Cerebellum (tissue), 4 donors: ENCODE measurements at places on chromosomes 13 and 19. TPM values are rescaled to one million over a fixed set of nuclear protein-coding genes. Genes with fewer than 3 reads are reported as not detected.

GRCh38 chr19:48487544-48487943 lies 18.4 kb downstream of the CYTH2 start:
- no peak for DNase-seq

DNA sequence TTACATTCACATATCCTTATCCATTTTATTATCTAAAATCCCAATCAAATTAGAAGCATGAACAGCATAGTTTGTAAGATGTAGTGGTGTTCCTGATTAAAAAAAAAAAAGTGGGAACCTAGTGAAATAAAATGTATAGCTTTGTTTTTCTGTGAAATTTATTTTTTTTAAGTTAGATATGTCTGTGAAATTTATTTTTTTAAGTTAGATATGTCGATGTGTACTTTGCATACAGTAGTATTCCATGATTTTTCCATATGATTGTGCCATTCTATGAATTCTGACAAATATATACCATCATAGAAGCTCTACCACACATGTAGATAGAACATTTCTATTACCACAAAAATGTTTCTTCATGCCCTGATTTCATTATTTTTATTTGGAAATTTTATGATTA lies 6.0 kb upstream of the MAB21L1 start:
- no peak for DNase-seq

GRCh38 chr13:91878491-91878890 lies 480.1 kb downstream of the GPC5 start:
- DNase-seq = no peak

- no peak for DNase-seq
Observed at GRCh38 chr13:81140675-81141074, 799.7 kb upstream of the SPRY2 start.

DNA sequence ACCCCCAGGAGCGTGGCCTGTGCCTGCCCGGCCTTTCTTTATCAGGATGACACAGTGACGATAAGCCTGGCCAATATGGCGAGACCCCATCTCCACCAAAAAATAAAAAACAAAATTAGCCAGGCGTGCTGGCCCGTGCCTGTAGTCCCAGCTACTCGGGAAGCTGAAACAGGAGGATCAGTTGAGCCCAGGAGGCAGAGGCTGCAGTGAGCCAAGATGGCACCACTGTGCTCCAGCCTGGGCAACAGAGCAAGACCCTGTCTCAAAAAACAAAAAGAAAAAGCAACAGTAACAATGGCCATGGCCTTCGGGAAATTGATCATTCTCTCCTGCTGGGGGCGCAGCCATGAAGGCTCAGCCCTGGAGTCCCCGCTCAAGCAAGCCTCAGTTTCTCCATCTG lies 11.1 kb downstream of the PEX11G start:
- DNase-seq = no peak

DNA sequence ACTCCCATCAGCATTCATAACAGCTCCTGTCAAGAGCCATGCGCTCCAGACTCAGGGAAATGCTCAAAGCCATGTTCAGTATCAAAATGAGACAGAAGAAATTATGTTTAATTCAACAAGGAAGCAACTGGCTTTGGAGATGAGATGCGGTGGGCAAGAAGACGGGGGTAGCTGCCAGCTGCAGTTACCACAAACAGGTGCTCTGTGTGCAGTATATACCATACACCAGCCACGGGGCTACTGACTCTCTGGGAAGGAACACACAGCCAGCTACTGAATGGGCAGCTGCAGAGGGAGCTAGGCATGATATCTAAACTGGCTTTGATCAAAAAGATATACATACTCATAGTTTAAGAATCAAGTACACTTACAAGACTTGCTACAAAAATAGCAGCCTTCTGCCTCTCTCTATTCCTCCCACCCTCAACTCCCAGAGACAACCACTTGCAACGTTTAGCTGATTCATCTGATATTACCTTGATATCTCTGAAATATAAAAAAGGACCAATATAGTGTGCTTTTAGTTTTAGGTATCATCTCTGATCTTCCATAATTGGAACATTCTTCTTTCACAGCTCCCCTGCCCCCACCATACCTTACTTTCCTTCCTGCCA lies 593.0 kb downstream of the UQCRFS1 start:
- DNase-seq = no peak

DNA sequence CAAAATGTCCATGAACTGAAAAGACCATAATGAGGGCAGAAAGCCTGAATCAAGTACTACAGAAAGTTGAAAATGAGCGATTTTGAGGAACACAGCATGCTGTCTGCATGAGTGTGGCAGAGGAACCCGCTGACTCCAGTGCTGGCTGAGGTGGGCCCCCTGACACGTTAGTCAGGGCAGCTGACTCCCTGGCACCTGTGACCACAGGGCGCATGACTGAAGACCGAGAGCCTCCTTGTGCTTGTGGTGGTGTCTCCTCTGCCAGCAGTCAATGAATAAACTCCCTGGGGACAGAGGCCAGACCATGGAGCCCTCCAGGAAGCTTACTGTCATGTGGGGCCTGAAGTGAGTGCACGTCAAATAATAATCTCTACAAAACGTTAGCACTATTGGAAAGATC lies 38.4 kb upstream of the VSTM2B start:
- no peak for DNase-seq

GRCh38 chr19:5635427-5635826 lies 12.5 kb downstream of the SAFB start:
- no peak for DNase-seq

PTPRH gene
- total RNA-seq = 0.73 TPM

RFPL4A gene
- not detected for total RNA-seq
